Foreskin keratinocyte (primary cell): ENCODE measurements at places on chromosomes 5 and 9.

DNA sequence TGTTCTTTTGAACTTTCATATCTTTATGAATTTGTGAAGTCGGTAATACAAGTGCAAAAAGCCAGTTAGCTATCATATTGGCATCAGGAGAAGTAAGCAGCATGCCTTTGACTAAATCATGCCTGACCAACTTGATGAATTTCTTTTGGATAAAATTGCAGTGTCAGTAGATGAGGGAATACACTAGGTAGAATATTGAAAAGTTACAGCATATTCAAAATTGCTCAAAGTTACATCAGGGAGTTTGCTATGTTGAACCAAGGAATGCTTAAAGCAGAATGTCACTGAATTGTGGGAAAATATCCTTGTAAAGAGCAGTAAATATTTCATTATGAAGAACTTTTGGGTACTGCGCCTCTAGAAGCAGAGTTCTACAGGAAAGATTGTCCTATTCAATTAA, 87.1 kb upstream of the TLX3 start:
- no peak for DNase-seq

DNA sequence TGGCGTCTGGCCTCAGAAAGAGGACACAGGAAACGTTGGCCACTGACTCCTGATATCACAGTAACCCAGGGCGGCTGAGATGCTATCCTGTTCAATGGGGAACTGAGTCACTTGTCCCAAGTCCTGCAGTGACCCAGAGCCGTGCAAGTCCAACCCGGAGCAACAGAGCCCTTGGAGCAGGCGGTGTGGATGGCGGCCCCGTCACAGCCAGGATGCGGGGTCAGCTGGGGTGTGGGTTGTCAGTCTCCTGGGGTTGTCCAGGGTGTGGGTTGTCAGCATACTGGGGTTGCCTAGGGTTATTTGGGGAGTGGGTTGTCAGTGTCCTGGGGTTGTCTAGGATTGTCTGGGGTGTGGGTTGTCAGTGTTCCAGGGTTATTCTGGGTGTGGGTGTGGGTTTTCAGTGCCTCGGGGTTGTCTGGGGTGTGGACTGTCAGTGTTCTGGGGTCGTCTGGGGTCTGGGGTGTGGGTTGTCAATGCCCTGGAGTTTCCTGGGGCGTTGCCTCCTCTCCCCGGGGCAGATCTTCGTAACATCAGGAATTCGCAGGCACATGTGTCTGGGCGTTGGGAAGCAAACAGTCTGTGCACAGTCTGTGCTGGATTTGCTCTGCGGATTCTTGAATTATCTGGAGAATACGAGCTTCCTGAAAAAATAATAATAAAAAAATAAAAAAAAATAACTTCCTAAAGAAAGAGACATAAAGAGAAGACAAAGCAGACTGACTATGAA, 257.5 kb downstream of the PARP8 start:
- no peak for DNase-seq

DNA sequence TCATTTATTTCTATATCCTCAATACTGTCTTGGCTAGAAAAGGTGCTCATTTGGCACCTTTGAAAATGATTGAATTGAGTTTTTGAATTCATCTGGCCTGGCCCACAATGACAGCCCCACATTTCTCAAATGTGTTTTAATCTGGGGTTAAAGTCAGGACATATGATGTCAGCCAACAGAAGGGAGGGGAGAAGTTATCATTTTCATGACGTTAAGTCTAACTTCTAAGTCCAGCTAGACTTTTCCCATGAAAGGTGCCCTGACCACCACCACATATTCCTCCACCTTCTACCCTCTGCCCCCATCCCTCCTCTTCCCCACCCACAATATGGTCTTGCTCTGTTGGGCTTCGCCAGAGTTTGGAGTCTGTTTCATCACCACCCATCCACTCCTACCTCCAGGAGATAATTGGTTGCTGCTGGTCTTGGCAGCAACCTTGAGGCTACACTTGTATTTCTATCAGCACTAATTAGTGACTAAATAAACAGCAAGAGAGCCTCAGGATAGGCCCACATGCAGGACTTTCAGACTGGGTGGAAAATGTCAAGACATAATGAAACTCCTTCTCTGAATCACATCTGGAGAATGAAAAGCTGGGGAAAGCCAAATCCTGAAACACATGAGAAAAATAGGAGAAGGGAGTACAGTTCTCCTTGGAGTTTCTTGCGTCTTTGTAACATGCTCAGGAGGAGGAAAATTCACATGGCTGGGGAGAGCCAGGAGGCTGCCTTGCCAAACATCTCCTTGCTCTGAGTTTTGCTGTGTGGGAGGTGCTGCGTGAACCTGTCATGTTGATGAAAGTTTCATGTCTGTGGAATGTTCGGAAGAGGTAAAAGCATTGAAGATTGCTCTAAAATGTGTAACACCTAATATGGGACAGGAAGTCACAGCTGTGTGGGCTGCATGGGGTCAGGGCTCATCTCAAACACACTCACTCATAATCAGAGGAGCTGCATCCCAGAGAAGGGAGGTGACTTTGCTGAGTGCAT, 544.7 kb upstream of the KLF4 start:
- no peak for DNase-seq

GRCh38 chr5:163497315-163497714, 8.1 kb upstream of the MAT2B start:
- no peak for DNase-seq

DNA sequence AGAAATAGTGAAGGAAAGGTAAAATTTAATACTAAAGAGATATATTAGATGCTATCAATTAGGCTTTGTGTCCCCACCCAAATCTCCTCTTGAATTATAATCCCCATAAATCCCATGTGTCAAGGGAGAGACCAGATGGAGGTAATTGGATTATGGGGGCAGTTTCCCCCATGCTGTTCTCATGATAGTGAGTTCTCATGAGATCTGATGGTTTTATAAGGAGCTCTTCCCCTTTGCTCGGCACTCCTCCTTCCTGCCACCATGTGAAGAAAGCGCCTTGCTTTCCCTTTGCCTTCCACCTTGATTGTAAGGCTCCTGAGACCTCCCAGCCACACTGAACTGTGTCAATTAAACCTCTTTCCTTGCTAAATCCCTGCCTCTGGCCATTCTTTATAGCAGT, 697.0 kb upstream of the RGMB start:
- no peak for DNase-seq

- DNase-seq, result no peak
Observed at GRCh38 chr5:95163079-95163478, 121.8 kb downstream of the MCTP1 start.
